ENCODE measurements at places on chromosomes 11 and 22.

GRCh38 chr11:14538271-14538925 lies 18.2 kb upstream of the PSMA1 start:
- no peak for DNase-seq

DNA sequence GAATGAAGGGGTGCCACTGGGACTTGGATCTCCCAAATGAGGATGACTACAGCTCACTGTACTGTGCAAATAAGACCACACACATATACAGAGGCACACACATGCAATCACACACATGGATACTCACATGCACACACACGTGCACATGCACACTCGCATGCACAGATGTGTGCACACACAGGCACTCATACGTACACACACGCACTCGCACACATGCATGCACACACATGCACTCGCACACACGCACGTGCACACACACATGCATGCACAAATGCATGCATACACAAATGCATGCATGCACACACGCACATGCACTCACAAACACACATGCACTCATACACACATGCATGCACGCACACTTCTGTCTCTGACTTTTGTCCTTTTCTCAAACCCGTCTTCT lies 36.0 kb downstream of the TECTA start:
- no peak for DNase-seq

DNA sequence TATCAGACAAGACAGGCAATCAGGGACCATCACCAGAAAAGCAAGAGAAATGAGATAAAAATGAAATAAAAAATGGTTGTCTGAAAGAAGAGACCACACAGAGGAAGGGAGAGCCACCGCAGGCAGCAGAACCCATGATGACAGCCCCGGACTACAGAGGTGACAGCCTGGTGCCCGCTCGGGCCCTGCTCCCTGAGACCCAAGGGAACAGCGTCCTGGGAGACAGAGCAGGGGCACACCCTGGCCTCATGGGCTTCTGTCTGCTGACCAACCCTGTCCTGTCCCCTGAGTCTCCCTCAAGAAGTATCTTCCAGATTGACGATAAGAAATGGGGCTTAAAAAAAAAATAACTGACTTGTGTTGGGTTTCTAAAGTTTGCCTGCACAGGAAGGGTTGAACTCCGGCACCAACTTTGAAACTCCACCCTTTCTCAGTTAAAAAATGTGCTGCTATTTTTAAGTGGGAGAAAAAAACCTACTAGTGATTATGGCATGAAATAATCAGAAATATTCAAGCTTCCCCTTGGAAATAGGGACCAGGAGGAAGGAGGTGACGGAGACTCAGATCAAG lies 70.1 kb upstream of the TTLL12 start:
- DNase-seq = no peak

DNA sequence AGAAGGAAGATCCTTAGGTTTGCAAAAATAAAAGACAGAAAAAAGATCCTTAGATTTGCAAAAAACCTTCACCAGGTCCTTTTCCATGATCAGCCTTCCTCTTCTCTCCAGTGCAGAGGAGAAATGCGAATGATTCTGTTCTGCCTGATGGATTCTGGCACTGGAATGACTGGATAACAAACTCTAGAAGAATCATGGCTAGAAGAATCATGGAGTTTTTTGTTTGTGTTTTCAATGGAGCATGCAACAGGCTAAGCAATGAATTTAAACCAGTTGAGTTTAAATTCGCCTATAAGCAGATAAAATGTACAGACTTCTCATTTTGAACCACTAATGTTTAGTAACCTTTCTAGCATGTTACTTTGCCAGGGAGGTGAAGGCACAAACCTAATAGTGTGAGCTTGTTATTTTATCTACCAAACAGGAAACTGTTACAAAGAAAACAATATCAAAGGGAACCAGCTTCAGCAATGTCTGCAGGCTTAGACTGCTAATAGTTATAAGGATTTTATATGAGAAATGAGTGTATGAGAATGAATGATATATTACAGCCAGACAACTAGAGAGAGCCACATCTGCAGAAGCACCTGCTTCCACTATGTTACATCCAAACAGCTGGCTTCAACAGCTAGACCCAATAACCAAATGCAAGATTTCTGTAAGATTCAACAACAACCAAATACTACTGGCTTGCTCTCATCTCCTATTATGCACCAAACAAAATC lies 64.7 kb upstream of the APOA1 start:
- no peak for DNase-seq

- DNase-seq = peak; percentile 84
These were observed at the start of the genes NUDT22 and TRPT1 for GRCh38 chr11:64225608-64226506. Gene NUDT22, plus strand, starts transcription at chr11:64226274. Its CDS starts 379 bp downstream, at chr11:64226653. Gene TRPT1, minus strand, starts transcription at chr11:64226186. Its CDS starts 326 bp downstream, at chr11:64225860.

DNA sequence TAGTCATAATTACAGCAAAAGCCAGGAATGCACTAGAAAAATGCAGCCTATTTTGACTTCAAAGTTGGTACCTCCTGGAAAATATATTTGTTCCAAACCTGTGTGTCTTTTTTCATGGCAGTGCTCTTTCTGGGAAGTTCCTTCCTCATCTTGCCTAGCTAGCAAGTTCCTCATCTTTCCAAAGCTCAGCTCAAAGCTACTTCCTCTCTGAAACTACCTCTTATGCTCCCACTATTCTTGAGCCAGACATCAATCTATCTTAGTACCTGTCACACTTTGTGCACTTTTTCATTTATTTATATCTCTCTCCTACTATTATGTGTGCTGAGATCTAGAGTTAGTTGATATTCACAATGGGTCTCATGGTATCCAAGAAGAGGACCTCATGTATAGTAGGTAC lies 191.6 kb upstream of the CCDC90B start:
- no peak for DNase-seq

- DNase-seq = no peak
These were observed 73.3 kb upstream of the AMPD3 start for GRCh38 chr11:10381736-10382135.

DNA sequence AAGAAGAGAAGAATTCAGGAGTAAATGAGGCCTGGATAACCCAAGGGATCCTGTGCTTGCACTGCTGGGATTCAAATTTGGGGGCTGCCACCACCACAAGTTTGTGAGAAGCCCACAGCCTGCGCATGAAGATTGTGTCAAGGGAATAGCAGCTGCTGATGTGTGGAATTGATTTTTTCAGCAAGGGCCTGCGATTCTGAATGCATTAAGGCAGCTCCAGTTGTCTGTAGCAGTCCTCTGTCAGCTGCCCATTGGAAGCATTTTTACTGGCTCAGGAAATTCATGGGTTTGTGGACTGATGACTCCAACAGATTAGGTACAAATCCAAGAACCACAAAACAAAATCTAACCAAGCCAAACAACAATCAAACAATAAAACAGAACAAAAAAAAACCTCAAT lies 14.0 kb downstream of the ARVCF start:
- no peak for DNase-seq

- no peak for DNase-seq
These were observed 2.3 kb downstream of the TMEM151A start for GRCh38 chr11:66293777-66294625.

- DNase-seq = no peak
These were observed 52.4 kb downstream of the TECTA start for GRCh38 chr11:121153472-121153871.

GRCh38 chr22:50481440-50482106 lies at the start of gene ADM2:
Gene ADM2, plus strand, starts transcription at chr22:50481543. Its CDS starts 305 bp downstream, at chr22:50481848.
- peak; percentile 39 for DNase-seq

DNA sequence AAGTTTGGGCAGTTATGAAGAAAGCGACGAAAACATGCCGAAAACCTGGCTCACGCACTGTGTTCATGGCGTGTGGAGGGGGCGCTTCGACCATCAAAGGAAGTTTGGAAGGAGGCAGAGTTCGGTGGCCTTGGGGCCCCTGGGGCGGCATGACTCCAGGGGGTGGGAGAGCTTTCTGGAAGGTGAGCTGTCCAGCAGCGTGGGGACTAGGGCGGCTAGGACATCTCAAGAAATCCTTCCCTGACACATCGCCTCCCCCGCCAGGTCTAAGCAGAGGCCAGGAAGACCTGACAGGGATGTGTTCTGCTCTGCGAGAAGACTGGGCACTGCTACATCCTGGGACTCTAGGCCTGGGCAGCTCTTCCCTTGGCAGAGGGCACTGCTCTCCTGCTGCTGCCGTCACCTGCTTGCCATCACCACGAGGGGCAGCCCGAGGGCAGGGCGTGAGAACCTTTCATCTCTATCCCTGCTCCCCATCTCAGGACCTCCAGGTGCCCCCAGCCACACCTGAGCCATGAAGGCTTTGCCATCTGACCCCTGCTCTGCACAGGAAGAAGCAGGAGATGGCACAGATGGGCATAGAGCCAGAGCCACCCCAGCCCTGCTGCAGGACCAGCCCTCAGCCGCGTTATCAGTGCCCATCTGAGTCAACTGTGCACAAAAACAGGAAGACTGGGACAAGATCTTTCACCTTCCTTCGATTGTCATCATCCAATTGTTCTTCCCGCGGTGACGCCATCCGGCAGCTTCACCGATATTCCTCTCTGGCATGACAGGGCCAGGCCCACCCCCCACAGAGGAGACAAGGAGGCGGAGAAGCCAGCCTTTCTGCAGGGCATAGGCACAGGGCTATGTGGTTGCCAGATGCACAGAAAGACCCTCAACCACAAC lies 12.7 kb downstream of the LINC01488 start:
- no peak for DNase-seq

GRCh38 chr11:19541521-19542049 lies 171.1 kb upstream of the NAV2 start:
- no peak for DNase-seq

- DNase-seq = no peak
These were observed 3.9 kb downstream of the PACSIN2 start for GRCh38 chr22:43011079-43011478.

DNA sequence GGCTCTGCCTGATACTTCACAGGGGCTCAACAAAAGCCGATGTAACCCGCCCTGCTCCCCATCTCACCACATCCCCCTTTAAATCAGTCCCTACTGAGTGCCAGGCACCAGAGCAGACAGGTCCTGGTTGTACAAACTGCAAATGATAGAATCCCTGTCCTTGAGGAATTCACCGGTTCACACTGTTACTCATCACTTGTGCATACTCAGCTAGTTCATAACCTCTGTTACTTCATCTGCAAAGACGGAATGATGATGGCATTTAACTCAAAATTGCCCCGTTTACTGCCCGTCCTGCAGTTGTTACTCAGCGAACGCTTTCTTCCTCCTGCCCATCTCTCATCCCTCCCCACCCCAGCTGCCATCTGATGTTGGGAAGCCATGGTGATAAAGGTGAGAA lies 384.7 kb downstream of the OPCML start:
- no peak for DNase-seq

DNA sequence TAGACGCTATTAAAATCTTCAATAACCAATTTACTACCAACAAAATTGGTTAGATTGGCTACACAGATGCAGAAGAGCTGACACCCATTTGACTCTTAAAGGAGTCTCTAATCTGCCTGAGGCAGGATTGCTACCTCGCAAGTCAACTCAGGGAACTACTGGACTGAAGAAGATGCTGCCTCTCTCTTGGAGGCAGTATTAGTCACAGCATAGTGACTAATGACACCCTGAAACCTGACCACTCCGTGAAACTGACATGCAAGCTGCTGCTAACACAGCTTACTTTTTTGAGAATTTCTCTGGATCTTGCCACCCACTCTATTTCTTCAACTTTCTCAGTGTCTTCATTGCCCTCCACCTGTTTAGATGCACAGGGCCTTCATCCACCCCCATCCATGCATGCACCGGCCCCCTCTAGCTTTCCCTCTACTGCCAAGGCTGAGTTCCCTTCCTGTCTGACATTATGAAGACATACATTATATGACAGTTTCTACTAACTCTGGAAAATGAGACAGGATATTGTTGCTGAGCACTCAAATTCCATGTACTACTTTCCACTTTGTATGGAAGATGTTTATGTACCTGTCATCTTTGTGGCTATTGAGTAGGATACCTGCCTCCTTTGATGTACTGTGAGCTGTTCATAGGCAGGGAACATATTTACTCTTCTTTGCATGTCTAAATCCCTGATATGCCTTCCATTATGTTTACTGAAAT lies 183.2 kb downstream of the MSANTD4 start:
- peak; percentile 57 for DNase-seq

DNA sequence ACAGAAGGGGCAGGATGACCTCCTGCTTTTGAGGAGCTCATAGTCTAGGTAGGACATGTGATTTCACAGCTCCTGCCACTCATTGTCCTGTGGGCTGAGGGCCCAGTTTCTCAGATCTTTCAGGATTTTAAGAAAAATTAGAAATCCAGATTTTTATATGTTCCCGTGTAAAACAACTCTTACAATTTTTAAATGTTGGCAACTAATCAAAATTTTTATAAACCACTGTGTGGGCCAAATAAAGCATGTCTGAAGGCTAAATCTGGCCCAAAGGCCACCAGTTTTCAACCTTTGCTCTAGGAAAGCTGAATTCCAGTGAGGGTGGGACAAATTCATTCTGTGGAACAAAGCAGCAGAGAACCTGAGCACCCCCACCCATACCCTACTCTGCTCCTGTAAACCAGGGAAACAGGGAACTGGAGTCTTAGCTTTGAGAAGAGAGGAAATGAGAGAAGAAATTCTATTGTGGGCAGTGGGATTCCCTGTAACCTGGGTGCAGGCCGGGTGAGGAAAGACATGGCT lies 20.6 kb downstream of the LRRC32 start:
- DNase-seq = no peak

DNA sequence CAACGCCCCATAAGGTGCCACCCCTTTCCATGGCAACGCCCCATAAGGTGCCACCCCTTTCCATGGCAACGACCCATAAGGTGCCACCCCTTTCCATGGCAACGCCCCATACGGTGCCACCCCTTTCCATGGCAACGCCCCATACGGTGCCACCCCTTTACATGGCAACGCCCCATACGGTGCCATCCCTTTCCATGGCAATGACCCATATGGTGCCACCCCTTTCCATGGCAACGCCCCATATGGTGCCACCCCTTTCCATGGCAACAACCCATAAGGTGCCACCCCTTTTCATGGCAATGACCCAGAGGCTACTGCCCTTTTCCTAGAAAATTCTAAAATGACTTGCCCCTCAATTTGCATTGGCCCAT lies 72.1 kb downstream of the BRD1 start:
- no peak for DNase-seq

GRCh38 chr11:2377511-2378443 lies 667 bp downstream of the CD81 start:
- peak; percentile 51 for DNase-seq

Data from EL (cell line).